ENCODE measurements at places on chromosomes 2 and 18.

GRCh38 chr18:25650201-25650941 lies 298.4 kb upstream of the ZNF521 start:
- DNase-seq, result no peak

GRCh38 chr18:32530947-32531651 lies 60.4 kb upstream of the GAREM1 start:
- no peak for DNase-seq

- DNase-seq, result no peak
Observed at GRCh38 chr2:227267410-227268115, 57.5 kb upstream of the MFF start.

DNA sequence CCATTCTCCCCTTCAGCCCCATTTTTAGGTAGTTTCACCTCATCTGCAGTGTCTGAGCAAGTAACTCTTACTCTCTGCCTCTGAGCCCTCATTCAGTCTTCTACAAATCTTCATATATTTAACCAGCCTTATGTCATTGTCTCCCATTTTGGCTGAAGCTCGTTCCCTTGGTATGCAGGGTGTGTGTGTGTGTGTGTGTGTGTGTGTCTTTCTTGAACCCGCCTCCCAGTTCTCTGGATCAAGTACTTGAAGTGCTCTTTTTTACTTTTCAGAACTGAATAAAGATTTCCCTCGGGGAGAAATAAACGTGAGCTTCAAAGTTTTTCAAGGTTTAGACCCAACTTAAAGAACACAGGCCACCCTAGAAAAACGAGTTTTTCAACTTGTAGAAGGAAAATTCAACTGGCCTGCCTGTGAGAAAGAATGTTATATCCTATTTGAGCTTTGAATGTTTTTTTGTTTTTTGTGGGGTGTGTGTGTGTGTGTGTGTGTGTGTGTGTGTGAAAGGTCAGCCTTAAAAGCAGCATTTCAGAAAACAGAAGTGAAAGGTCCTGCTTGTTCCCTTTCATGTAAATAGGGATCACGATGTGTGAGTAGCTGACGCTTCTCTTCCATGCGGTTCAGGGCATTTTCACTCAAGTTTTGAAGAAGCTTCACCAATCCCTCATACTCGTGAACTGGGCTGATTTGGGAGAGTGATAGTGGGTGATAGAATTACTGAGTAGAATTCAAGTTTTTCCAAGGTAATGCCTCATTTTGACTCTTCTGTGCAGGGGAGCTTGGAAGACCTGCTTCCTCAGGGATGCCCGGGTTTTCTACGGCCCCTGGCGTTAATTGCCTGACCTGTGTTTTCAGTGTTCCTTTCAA lies 50.6 kb upstream of the EML6 start:
- DNase-seq, result no peak

GRCh38 chr2:203808046-203808750 lies 59.4 kb upstream of the CTLA4 start:
- DNase-seq, result no peak

DNA sequence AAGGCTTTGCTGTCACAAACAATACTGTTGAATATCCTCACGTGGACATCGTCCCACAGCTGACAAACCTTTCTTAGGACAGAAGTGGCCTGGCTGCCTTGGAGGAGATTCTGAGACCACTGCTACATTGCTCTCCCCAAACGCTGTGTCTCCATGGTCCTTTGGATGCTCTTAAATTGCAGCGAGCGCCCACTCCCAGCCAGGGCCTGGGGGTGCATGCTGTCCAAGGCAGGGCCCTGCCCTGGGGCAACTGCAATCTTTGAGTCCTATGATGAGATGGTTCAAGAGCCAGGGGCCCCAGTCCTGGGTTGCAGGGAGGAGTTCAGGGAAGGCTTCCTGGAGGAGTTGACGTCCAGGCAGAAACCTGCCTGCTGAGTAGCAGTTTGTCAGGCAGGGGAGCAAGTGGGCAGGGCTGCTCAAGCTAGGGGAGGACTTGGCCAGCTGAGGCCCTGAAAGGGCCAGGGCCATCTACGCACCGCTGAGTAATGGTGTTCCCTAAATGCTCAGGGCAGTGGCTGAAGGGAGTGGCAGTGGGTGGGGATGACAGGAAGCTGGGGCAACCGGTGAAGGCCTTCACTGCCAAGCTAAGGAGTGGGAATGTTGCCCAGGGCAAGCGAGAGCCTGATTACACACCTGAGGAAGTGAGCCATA lies 10.8 kb upstream of the SDC1 start:
- no peak for DNase-seq

DNA sequence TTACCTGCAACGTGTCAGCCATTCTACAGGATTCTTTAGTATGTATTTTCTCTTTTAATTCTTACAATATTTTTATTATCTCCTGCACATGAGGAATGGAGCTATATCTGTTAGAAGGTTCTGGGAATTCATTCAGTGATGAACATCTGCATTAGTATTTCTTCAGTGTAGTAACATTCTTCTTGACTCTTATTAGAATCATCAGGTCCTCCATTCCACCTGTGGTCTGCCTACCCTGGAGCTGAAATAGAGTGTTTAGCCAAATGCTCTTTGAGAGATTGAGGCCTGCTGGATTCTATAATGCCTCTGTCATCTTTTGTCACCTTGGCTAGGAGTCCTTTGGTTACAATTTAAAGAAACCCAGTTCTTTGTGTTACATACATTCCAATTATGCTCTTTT lies 54.4 kb downstream of the RHBDD1 start:
- DNase-seq, result no peak

DNA sequence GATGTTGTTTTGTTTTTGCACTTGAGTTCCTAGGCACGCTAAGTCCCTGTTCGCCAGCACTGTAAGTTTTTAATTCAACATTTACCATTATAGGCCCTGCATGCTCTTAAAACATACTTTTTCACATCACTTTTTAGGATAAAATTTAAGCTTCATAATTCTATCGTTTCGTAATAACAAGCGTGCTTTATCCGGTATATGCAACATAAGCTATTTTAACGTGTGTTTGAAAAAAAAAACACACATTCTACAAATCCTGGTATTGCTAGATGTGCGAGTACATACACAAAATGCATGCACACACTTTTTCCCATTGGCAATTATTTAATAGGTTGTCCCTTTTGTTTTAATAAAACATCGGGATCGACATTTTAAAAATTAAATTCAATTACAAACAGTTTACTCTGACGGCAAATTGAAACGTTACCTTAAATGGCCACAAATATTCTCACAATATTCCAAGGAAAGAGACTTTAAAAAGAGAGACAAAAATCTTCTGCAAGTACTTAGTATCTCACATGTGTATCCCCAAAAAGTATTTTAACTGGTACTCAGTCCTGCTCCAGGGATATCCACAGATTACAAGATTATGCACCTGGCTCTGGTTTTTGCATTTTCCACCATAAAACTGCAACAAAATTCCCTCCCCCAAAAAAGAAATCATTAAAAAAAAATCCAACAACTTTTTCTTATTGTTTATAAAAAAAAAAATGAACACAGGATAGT lies 1.0 kb upstream of the TCF4 start:
- DNase-seq, result no peak

DNA sequence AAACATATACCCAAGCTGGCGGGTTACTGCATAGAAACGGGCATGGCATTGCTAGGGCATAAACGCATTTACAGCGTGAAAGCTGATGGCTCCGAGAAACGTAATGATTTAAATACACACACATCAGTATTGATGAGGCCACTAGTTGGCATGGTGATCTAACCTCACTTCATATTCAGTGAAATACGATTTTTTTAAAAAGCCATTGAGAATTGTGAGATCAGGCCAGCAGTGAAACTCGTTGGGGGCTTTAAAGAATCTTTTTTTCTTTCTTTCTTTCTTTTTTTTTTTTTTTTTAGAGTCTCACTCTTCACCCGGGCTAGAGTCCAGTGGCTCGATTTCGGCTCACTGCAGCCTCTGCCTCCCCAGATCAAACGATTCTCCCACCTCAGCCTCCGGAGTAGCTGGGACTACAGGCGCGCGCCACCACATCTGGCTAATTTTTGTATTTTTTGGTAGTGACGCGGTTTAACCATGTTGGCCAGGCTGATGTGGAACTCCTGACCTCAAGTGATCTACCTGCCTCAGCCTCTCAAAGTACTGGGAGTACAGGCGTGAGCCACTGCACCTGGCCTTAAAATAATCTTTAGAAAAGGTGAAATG lies 2.4 kb upstream of the SMAD7 start:
- DNase-seq, result peak; percentile 67

GRCh38 chr2:38592951-38593350 lies 9.8 kb downstream of the HNRNPLL start:
- DNase-seq, result no peak

DNA sequence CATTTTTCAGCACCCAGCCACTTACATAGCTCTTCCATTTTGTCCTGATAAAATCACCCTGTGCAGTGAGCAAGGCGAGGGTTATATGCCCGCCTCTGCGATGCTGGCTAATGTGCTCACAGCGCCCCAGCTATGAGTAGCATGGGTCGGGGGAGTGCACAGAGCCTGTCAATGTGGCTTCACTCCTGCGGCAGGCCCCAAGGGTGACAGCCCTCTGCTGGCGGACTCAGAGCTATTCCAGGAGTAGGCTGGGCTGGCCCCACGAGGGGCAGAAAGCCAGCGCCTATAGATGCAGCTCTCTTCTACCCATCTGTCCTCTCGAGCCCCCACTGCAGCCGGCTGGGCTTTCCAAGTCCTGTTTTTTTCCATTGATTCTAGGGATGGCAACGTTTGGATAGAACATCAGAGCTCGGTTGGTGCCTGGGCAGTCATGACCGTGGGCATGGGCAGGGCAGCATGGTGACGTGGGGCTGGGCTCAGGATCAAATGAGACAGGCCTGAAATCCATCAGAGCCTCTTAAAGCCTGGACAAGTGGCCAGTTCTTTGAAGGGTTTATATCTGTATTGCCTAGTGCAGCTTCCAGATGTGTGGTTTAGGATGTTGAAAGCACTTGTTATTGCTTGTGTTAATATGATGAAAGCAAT lies 134.7 kb downstream of the MCFD2 start:
- DNase-seq, result no peak

GRCh38 chr2:204967199-204967960 lies 422.1 kb downstream of the PARD3B start:
- no peak for DNase-seq
